NK-92 treated with Interleukin-12 subunit alpha and Interleukin-12 subunit beta, amount 100 ng/mL, for 24 hours (cell line): ENCODE measurements at places on chromosomes 7 and 10.

GRCh38 chr7:17405786-17406185 is 107.3 kb downstream of the AHR start:
- no peak for DNase-seq

DNA sequence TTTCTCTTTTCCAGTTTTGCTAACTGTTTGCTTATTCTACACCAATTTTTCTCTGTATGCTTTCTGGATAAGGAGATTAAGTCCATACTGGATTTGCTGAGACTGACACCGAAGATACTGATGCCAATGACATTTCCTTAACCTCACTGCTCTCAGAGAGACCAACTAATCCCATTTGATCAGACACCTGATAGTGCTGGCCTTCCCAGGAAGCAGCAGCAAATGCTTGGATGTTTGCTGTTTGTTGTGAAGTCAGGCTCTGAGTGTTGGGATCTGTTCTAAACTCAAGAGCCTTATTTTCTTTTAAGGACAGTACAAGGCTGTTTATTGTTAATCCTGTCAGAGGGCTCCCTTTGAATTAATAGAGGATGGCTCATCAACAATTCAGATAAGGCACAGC is 143.3 kb downstream of the ANK3 start:
- DNase-seq = no peak

DNA sequence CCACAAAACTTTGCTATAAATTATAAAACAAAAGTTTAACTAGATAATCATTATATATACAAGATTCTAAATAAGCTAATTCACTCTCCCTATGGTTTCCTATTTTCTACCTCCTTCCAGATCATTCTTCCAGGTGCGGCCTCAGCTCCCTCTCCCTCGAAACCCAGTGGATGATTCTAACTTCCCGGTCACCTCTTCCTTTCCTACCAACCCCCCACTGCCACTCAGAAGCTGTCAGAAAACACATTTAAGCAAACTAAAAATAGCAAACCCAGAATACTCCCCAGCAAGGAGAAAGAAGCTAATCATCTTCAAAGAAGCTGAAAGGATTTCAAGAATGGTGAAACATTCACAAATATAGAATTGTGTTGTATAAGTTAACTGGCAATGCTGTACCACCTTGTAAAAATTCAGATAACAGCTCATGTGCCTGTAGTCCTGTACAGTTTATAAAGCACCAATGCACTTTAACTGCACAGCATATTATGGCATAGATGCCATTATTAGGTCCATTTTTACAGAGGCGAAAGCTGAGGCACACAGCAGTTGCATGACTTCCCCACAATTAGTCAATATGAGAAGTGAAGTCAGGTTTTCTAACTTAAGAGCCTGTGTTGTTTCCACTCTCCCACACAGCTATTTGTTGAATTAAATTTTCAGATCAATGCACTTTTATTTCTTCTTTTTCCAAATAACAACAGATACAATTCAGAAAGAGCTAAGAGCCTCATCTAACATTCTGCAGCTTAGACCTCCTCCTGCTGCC is 13.7 kb upstream of the DNTT start:
- DNase-seq = no peak

DNA sequence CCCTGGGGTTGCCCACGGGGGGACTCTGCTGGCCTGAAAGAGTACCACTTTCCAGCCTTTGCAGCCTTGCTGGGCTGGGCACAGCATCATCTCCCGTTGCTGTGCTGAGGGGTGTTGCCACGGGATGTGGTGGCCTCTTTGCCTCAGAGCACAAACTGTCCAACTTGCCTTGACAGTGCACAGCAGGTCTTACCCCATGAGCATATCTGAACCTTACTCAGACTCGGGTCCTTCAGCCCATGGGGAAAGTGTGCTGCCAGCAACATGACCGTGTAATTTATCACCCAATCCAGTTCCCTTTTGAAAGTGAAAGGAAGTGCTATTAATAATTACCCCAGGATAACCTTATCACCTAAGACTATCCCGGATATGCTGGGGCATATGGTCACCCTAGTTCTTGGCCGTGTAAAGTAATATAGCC is 46.8 kb downstream of the TBXAS1 start:
- no peak for DNase-seq

DNA sequence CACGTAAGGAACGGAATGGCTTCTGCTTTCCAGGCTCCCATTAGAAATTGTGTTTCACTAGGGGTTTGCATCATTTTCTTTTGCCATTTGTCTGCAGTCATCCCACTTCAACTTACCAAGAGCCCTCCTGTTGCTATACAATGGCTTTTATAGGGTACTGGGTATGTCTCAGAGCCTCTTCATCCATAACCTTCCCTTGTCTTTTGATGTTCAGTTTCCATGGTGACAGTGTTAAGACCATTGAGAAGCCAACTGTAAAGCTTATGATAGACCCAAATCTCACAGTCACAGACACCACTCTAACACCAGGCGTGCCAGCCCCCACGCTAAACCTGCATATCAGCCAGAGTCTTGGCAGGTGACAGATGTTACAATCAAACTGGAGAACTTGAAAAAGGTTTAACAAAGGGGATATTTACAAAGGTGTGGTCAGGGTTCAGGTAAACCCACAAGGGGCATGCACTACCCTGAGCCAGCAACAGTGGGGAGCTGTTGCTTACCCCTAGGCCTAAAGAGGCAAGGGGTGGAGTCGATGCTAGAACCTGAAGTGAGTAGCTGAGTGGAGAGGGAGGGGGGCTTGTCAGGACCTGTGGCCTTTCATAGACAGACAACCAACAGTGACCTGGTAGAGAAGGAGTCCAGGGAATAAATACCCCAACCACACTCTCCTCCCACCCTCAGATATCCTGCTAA is 53.2 kb upstream of the ABLIM1 start:
- DNase-seq = no peak

DNA sequence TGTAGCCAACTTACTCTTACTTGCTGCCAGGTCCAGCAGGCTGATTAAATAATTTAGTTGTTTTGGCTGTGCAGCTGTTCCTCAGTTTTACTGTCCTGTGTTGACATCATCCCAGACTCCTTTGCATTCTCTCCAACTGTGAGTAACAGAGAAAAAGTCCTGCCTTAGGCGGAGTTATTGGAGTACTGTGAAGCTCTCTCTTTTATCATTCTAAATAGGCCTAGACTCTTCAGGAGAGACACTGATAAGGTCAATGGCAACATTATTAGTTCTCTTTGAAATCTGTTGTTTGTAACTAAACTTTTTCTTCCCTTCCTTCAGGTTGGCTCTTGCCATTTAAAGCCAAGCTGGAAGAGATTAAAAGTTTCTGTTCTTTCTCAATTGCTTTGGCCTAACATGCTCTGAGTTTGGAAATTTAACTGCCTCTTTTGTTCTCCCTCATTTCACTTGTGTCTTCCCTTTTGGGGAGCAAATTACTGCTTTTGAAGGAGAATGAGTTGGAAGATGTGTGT is 215.7 kb upstream of the CSTF2T start:
- no peak for DNase-seq

- DNase-seq = no peak
These were observed 104.0 kb downstream of the PLXDC2 start for GRCh38 chr10:19920075-19920726.

- no peak for DNase-seq
These were observed 48.6 kb downstream of the NCAPG2 start for GRCh38 chr7:158655931-158656441.

- no peak for DNase-seq
These were observed 23.5 kb downstream of the ASB4 start for GRCh38 chr7:95509199-95509598.

DNA sequence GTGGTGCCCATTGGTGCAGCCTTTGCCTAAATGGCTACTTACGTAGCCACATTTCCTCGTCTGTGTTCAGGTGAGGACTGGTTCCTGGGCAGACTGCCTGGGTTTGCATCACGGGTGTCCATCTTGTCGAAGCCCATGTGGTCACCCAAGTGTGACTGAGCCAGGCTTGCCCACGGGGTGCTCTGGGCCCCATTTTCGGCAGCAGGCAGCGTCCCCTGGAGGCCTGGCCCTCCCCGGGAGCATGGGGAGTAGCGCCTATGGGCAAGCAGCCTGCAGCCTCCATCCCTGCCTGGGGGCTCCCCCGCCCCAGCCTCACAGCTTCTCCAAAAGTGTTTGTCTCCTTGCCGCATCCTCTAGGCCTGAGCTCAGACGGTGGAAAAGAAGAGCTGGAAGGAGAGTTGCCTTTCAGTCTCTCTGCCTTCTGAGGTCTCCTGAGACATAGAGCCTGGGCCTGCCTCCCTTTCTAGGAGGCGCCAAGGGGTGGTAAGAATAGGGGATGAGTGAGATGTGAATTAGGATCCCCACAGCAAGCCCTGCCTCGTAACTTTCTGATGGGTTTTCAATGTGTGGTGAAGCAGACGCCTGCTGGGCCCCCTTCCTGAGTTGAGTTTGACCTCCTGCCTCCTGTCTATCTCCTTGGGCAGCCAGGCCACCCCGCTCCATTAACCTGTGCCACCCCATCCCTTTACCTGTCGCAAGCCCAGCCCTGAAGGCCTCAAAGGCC is 42.7 kb downstream of the HTRA1 start:
- no peak for DNase-seq

DNA sequence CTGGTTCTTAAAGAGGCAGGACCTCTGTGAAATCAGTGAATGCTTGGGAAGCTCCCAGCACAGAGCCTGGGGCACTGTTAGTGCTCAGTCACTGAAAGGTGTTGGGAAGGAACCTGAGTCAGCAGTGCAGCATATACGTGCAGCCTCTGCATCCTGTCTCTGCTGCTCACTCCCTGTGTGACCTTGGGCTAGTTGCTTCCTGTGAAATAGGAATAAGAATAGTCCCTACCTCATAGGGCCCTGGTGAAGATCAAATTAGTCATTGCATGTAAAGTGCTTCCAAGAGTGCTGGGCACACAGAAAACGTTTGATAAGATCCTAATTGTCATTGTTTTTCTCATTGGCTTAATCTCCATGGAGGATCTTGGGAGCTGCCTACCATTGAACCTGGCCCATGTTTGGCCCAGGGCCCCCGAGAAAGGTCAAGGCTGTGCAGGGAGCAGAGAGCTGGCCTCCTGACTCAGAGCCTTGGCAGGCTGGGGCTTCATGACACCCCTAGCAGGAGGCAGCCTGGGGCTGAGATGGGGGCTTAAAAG is 73.3 kb upstream of the COL13A1 start:
- DNase-seq = no peak

DNA sequence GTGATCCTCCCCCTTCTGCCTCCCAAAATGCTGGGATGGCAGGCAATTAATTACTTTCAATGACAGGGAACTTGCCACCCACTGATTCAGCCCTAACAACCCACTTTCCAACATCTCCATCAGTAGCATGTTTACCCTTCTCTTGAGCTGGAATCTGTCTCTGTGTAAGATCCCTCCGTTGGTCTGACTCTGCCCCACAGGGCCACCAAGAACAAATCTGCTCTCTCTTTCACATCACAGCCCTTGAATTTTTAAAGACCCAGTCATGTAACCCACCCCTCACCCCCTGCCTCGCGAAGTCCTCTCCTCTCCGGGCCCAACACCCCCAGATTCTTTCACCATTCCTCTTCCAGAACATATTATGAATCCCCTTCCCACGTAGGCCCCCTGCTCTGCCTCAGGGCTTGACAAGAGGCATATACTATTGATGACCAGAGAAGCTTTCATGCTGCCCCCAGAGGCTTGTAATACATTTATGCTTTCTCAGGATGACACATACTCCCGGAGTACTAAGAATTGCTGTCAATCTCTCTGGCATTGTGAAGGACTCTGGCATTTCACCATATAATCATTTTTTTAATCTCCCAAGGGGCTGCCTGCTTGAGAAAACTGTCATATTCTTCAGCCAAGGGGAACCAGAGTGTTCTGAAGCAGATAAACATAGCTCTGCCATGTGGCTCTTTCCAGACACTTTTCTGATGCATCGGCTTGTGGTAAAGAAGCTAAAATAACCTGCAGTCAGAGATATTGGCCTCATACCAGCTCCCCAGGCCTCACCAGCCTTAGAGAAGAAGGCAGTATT is 179.2 kb upstream of the AUTS2 start:
- no peak for DNase-seq

DNA sequence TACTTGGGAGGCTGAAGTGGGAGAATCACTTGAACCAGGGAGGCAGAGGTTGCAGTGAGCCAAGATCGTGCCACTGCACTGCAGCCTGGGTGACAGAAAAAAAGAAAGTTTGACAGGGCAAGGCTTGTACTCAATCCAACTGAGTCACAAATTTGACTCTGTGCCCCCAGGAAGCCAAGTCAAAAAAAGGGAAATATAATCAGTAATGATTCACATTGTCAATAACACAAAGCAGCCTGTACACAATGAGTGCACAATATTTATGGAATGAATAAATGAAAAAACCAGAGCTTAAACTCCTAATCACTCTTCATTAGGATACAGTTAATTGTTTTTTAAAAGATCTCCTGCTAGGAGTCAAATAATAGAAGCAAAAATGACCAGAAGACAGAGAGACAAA is 6.4 kb downstream of the NAPEPLD start:
- no peak for DNase-seq

DNA sequence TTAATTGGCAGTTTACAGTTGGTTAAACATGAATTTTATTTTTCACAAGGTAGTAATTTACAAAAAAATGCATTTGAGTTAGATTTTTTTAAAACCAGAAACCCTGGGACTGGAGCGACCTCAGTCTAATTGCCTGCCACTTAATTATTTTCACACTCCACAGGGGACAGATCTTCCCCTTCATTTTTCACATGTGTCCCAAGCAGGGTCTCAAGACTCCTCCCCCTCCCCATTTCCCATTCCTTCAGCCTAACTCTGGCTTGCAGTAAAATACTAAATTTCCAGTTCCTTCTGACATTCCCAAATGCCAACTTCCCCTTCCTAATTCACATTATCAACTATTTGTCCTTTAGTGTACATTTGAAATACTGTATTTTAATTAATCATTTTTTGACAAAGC is 948 bp downstream of the ZNF138 start:
- DNase-seq = no peak

- no peak for DNase-seq
These were observed 48.6 kb upstream of the MKI67 start for GRCh38 chr10:128174581-128175559.

GRCh38 chr10:122323189-122323588 is 51.3 kb upstream of the PLEKHA1 start:
- DNase-seq = no peak

- DNase-seq = no peak
These were observed 61.8 kb upstream of the A1CF start for GRCh38 chr10:50946991-50947781.

- DNase-seq = no peak
These were observed 539 bp upstream of the COX19 start for GRCh38 chr7:975702-976473.

GRCh38 chr7:79668292-79668691 is 214.8 kb upstream of the MAGI2 start:
- DNase-seq = no peak

GRCh38 chr10:11469575-11470391 is 141.7 kb downstream of the USP6NL start:
- no peak for DNase-seq

- DNase-seq = no peak
These were observed 412.7 kb upstream of the SORCS1 start for GRCh38 chr10:107577221-107577620.

DNA sequence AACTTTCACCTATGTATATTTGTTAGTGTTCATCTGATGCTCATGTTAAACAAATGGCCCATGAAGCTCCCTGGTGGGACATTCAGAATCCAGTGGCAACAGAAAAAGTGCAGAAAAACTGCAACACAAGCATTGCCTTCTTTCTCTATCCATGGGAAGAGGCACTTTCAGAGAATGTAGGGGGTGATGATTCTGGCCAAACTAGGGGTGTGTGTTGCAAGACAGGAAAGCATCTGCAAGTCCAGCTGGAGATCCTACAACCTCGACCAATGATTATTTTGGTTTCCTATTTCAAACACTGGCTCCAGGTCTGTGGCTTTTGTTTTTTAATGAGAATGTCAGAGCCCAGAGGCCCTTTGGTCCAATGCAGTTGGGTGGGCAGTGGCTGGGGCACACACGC is 198.7 kb downstream of the CXCL12 start:
- DNase-seq = no peak

GRCh38 chr10:44070282-44070681 is 314.6 kb downstream of the CXCL12 start:
- DNase-seq = no peak
